H7 (cell line): ENCODE measurements at places on chromosomes 12 and 14. TPM values are rescaled to one million over a fixed set of nuclear protein-coding genes. Genes with fewer than 3 reads are reported as not detected.

WSB2 gene
- total RNA-seq: 103 and 104 TPM in 2 replicates

- DNase-seq: no peak
Measured at GRCh38 chr12:5997260-5997659, 52.2 kb upstream of the ANO2 start.

SOX5 gene
- total RNA-seq: 3.3 and 3.8 TPM in 2 replicates

- DNase-seq: no peak
Measured at GRCh38 chr12:89552376-89552775, 26.5 kb upstream of the POC1B start.

DNA sequence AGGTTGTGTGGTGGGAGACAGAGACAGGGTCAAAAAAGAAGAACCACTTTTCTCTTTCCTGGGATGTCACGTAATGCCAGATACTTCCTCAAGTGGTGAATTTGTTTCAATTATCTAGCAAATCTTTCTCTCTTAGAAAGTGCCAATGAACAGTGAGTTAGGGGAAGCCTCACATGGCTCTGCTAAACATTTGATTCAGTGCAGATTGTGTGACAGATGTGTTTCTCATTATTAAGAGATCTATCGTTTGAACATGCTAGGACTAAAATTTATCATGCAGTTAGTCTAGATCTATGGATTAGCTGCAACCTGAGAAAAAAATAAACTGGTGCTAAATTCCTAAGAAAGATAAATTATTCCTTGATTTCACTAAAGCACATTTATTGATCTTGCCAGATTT, 247.8 kb downstream of the MDGA2 start:
- DNase-seq: no peak

SERPINA10 gene
- not detected in 2 replicates for total RNA-seq

DNA sequence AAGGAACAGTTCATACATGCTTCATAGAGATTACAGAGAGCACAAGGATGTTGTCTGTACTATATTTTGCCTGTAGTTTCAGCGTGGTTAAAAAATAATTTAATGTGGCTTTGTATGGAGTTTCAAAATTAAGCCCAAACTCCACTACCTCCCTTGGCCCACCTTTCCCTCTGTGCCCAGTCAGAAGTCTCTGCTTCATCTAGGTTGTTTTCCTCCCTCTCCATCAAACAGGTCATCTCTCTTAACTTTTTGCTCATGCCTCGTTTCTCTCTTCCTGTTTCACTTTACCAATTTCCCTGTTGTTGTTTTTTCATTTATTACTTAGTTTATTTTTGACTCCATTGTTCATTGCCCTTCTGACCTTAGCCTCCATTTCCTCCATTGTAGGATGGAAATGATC, 94.9 kb upstream of the NEDD1 start:
- DNase-seq: no peak
